ENCODE measurements at places on chromosomes 6 and 20.

DNA sequence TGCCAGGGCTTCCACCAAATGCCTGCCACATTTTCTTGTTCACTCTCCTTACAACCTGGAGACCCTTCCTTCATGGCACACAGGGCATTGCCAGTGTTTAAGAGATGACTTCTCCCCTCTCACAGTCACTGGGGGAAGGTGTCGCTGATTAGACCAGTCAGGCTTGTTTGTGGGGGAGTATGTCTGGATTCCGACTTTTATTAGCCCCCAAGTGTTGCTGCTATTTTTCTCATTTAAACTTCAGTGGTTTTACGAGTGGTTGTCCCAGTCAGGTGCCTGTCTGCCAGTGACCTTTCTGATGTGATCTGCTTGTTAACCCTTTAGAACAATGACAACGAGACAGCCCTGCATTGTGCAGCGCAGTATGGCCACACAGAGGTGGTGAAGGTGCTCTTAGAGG lies 92.3 kb downstream of the ANKS1A start:
- DNase-seq: no peak

GRCh38 chr6:24979176-24979575 lies 43.4 kb upstream of the RIPOR2 start:
- no peak for DNase-seq

DNA sequence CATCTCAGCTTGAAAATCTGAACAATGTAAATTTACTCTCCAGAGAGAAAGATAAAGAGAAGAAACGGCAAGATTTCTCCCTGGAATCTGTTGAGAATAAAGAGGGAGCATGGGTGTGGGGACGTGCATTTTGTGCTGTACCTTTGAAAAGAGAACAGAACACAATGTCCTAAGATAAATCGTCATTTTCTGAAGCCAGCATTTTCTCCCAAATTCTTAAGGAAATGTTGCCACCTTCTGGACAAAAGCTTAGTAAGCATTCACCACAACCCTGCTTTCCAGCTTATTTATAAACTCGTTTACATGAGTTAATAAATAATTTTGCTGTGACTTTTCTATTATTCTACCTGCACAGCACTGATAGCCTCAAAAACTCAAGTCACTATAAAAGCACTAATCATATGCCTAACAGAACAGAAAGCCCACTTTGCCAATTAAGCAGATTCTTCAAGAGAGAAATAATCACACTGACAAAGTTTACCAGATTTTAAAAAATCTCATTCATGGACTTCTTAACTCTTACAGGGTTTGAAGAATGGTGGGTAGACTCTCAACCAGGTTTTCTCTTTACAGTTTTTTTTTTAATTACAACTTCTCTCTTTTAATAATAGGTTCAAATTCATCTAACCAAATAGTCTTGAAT lies 155.8 kb downstream of the MBOAT1 start:
- DNase-seq: peak; percentile 37

DNA sequence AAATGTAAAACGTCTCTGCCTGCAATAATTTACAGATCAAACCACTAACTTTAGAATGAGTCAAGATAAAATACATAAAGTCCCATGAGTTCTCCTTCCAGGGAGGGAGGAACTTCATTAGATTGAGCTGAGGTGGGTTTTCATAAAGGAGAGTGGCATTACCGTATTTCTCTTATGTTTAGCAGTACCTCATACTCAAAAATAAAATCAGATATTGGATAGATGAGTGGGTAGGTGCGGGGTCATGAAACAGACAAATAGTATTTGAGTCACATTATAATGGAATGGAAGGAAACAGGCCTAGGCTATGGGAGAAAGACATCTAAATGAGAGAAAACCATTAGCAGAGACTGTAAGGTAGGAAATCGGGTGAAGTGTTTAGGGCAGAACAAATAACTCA lies 166.1 kb upstream of the SMLR1 start:
- DNase-seq: no peak

- no peak for DNase-seq
These were observed 26.1 kb downstream of the PTPN1 start for GRCh38 chr20:50536333-50536732.

Data from hematopoietic multipotent progenitor cell (in vitro differentiated cells).